ENCODE measurements at places on chromosomes 6 and 20.

DNA sequence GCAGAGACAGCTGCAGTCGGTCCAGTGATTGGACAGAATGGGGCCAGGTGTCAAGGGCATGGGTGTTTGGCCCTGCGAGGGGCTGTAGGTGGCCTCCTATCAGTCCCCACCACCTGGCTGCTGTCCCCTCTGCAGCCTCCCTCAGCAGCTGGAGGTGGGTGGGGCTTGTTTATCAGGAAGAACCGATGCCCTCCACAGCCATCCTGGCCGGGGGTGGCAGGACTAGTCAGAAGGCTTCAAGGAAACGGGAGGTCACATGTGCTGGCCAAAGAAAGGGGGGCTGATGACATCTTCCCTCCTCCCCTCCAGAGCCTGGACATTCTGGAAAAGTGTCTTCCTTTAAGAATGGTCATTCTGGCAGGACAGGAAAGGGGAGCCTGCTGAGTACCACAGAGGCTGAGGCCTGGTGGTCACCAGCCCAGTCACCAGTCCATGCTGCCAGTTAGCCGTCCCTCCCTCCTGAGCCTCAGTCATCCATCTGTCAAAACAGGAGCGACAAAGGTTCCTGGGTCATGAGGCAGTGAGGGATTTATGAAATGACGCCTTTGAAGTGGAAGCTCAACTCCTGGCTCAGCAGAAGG is 4.1 kb downstream of the FAM210B start:
- DNase-seq, result no peak

- no peak for DNase-seq
Observed at GRCh38 chr20:12815231-12815768, 193.5 kb upstream of the SPTLC3 start.

GRCh38 chr6:121791396-121792315 is 356.2 kb downstream of the GJA1 start:
- DNase-seq, result no peak

GRCh38 chr20:24261351-24261750 is 208.1 kb upstream of the SYNDIG1 start:
- DNase-seq, result no peak

DNA sequence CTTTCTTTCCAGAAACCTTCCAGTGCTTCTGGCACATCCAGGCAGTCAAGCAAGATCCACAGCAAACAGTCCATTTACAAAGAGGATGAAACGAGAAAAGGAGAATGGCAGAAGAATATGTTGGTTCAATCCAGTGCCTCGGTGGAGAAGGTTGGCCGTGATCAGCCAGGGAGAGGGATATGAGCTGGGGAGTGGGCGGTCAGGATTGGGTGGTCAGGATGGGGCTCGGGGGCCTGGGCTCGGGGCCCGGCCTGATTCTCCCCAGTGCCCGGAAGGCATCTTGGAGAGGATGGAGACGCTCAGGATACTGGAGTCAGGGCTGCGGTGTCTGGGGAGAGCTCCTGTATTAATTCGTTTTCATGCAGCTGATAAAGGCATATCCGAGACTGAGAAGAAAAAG is 61.3 kb downstream of the EFCAB8 start:
- DNase-seq, result no peak

- no peak for DNase-seq
Observed at GRCh38 chr20:38229376-38230252, 30.9 kb downstream of the KIAA1755 start.

- DNase-seq, result no peak
Observed at GRCh38 chr20:61699495-61700374, 365.9 kb downstream of the TAF4 start.

DNA sequence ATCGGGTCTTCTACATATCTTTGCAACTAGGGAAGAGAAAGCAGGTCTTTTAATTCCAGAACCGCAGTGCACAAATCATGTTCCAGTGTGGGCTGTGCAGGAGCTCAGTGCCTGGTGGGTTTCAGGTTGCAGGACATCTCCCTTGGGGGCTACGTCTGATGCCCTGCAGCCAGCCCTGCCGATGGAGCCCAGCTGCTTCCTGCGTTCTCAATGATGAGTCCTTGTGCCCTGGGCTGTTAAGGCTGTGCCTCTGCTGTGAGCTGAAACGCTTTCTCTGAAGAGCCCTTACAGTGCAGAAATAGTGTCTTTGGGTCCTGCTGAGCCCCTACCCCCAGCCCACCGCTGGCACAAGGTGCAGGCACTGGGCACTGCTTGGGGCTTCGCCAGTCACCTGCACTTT is 192.9 kb downstream of the SYNDIG1 start:
- DNase-seq, result no peak
